Epithelial cell of proximal tubule (primary cell): ENCODE measurements at places on chromosomes 4 and X. TPM values are rescaled to one million over a fixed set of nuclear protein-coding genes. Genes with fewer than 3 reads are reported as not detected.

DNA sequence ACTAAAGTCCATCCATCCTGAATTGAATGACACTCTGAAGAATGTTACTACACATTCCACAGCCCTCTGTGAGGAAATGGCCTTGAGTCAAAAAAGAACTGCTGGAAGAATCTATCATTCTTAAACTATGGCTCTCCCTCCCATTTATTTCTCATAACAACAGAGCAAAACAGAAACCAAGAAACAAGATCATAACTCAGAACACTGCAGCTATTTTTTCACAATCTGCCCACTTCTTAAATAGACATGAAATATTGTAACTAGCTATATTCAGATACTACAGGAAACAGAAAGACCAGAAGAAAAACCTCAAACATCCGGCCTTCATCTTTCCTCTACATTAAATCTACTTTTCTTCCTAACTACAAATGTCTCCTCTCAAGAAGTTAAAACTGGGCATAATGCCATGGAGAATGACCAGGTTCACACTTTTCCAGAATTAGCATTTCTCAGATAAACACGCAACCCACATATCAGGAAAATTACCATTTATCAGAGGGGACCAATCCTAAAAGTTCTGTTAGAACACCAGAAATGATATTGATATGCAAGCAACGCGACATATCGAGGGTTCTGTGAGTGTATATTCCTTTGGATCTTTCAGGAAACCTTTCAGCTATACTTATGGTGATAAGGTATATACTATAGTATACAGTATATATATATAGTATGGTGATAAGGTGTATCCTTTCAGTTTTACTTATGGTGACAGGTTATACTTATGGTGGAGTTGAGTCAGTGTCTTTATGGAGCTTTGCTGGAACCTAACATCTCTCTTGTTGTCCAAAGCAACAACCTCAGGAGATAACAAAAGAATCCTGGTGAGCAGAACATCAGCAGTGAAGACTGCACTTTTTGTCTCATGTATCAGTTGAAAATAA lies 60.4 kb upstream of the IRF2 start:
- DNase-seq, result peak; percentile 4

Gene PTPN13
- 16.3 and 19.8 TPM in 2 replicates for total RNA-seq

GRCh38 chr4:26174027-26174426 lies 146.8 kb upstream of the RBPJ start:
- no peak for DNase-seq

DNA sequence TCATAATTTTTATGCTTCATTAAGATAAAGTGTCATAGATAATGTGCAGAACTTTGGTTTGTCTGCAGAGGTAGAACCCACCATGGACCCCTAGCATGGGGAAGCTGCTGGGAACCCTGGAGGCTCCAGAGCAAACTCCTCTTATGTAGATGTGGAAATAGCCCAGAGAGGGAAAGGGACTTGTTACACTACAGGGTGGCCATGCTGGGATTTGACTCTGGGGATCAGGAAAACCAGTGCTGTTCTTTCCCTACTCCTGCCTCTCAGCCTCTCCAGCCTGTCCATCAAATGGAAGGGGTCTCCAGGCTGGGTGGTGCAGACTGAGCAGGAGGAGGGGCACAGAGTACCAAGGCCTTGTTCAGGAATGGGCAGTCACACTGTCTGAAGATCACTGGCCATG lies 54.2 kb downstream of the MSX1 start:
- no peak for DNase-seq

DNA sequence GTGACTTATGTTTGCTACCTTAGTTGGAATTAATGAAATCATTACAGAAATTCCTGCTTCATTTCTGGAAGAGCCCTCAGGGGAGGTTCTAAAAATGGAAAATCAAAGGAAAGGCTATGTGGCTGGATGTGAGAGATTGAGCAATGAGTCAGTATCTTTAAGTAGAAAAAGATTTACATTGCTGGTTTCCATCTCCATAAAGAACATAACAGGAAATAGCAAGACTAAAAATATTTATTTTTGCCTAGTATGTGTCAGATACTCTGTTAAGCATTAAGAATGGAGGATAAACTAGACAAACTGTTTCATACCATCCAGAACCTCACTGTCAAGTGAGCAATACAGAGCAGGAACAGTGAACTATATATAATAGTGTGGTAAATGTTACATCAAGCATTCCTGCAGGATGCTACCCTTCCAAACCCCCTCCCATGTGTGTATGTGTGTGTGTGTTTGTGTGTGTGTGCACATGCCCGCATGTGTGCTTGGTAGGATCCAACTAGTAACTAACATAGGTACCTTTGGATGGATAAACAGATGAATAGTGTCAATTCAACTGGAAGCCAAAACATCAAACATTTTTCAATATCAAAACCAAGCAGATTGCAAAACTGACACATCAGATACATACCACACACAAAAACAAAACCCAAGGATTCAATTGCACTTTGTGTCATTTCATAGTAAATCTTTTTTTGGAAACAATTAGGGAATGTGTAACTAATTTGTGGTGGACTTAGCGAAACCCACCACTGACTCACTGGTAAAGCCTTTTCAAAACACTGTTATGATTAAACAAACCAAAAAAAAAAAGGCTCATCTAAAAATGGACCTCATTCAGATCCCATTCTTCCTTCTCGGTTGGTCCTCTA lies 223.4 kb downstream of the SHROOM3 start:
- DNase-seq, result peak; percentile 15

Gene EMD
- 50.7 and 63.0 TPM in 2 replicates for total RNA-seq

GRCh38 chr4:94504545-94504944 lies 52.8 kb downstream of the PDLIM5 start:
- no peak for DNase-seq

DNA sequence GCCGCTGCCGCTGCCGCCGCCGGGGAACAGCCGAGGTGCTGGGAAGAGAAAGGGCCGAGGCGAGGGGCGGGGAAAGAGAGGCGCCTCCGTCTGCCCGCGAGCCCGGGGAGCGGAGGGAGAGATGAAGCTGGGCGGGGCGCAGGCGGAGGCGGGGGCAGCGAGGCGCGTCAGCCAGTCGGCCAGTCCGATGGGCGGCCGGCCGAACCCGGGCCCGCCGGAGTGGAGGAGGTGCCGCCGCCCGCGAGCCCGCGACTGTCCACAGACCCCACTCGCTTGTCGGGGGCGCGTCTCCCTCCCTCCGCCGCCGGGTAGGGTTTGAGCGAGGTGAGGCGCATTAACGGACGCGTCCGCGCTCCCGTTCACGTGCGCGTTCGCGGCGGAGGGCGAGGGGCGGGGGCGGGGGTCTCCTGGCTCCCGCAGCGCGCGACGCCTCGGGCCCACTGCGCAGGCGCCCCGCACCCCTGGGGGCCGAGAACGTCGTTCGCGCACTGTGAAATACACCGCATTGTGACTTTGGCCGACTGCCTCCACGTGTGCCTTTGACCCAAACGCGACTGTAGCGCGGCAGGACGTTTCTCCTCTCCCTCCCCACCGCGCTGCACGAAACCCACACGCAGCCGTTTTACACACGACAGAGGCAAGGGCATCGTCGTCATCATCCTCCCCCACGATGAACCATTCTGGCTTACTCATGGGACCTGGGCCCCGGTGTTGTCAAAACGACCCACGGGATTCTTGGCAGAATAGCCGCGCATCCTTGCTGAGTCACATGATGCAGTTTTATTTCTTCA lies at the start of gene NUDT11:
NUDT11 (minus strand) TSS at position 92 of the 791 bp plus-strand sequence. CDS start 148 bp downstream, outside the sequence.
- no peak for DNase-seq

DNA sequence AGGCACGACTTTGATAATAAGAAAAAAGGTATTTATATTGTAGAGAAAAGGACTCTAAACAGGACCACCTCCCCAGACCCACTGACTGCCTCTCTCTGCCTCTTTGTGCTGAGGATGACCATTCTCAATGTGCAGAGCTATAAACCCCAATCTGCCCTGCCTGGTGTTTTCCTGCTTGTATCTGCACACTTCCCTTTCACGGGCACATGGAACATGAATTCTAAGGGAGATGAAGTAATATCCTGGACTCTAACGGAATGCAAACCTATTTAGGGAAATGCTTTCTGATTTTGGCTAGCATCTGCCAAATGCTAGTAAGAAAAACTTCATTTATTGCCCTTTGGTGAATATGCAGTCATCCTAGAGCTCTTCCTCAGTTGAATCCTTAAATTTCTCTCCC lies 2.4 kb downstream of the DIPK2B start:
- no peak for DNase-seq

GRCh38 chr4:113675731-113676697 lies 85.5 kb downstream of the CAMK2D start:
- no peak for DNase-seq

- DNase-seq, result peak; percentile 54
Observed at GRCh38 chr4:144562019-144562705, 83.8 kb upstream of the HHIP start.

Gene CNGA2
- total RNA-seq, result not detected in 2 replicates

GRCh38 chr4:88881227-88881569 lies 175.8 kb downstream of the FAM13A start:
- DNase-seq, result no peak

Gene DOK7
- total RNA-seq, result 0.51 and 0.81 TPM in 2 replicates

DNA sequence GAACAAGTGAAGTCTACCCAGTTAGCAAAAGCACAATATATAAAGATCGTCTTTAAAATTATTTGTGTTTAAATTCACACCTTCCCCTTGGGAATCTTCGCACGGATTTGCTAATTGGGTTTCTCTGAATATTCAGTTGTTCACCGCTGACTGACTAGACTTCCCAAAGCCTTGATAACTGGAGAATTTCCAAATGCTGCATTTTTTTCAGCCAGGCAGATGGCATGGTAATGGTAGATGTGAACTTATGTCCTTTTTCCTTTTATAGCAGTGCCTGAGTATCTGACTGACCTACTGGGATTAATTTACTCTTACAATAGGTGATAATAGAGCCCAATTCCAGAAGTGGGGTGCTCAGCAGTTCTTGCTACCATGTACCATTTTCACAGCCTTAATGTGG lies 548.1 kb downstream of the PACRGL start:
- DNase-seq, result no peak

Gene UGT2B15
- not detected in 2 replicates for total RNA-seq

Gene MAGEA4
- not detected in 2 replicates for total RNA-seq

DNA sequence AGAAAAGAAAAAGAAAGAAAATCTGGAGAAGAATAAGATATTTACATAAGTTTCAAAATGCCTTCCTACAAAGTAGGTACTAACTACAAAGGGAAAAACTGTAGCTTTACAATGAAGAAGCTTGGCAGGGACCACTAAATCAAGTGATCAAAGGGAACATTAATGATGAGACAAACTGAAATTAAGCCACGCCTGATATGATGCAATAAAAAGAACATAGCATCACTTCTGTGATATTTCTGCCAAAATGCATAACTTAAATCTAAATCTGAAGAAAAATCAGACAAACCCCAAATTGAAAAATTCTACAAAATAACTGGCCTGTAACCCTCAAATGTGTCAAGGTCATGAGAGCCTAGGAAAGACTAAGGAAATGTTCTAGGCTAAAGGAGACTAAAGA lies 8.9 kb upstream of the DCLK2 start:
- no peak for DNase-seq

GRCh38 chr4:38152721-38153386 lies 192.7 kb downstream of the PTTG2 start:
- DNase-seq, result no peak
